ENCODE measurements at places on chromosomes 3 and 15. TPM values are rescaled to one million over a fixed set of nuclear protein-coding genes. Genes with fewer than 3 reads are reported as not detected.

GRCh38 chr3:140298043-140298442, 363.1 kb downstream of the CLSTN2 start:
- no peaks in the 10 kb centered on the region for H3K36me3 ChIP-seq
- DNase-seq: no peak
- H3K27ac ChIP-seq: no peak overlapping the region
- H3K4me1 ChIP-seq: no peaks in the 10 kb centered on the region

The IL17RB gene
- not detected for total RNA-seq

The CHRM5 gene
- total RNA-seq: not detected

DNA sequence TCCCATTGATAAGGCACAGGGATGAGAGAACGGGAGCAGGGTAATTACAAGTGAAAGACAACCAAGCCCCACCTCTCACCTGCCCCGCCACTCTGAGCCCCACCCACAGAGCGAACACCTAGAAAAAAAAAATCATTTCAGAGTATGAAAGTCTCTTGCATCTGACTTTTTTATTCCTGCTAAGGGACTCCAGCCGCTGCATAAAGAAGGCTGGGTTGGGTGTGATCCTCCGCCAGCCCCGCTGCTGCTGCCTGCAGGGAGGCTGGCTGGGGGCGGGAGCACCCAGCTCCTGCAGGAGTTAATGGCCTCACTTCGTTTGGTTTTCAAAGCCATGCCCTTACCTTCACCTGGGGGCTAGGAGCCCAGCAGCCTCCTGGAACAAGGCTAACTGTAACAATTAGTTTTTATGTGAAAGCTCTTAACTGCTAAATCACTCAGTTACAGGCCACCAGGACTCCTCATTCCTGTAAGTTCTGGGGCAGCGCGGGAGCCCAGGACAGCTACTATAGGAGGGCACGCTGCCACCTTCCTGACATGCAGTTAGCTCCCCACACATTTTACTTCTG, 78.0 kb upstream of the SNRPA1 start:
- H3K36me3 ChIP-seq: no peaks in the 10 kb centered on the region
- no peak overlapping the region for H3K4me3 ChIP-seq
- no peak for DNase-seq
- no peaks in the 10 kb centered on the region for H3K27me3 ChIP-seq
